ENCODE measurements at places on chromosomes 7 and 10. TPM values are rescaled to one million over a fixed set of nuclear protein-coding genes. Genes with fewer than 3 reads are reported as not detected.

GRCh38 chr10:22765660-22766547, 51.5 kb upstream of the PIP4K2A start:
- no peaks in the 10 kb centered on the region for H3K27me3 ChIP-seq
- H3K4me3 ChIP-seq = no peak overlapping the region
- DNase-seq = no peak
- H3K36me3 ChIP-seq = no peaks in the 10 kb centered on the region
- H3K27ac ChIP-seq = no peak overlapping the region
- H3K4me1 ChIP-seq = peaks cover 6% of the 10 kb centered on the region

- H3K27me3 ChIP-seq = no peaks in the 10 kb centered on the region
- no peaks in the 10 kb centered on the region for H3K4me1 ChIP-seq
- DNase-seq = no peak
- H3K27ac ChIP-seq = no peak overlapping the region
Measured at GRCh38 chr7:52009181-52009580, 692.6 kb upstream of the COBL start.

- H3K36me3 ChIP-seq = no peaks in the 10 kb centered on the region
- no peak overlapping the region for H3K27ac ChIP-seq
- no peaks in the 10 kb centered on the region for H3K27me3 ChIP-seq
- no peak for DNase-seq
- H3K4me1 ChIP-seq = no peaks in the 10 kb centered on the region
- no peak overlapping the region for H3K4me3 ChIP-seq
Measured at GRCh38 chr7:35701287-35701900, 6.5 kb upstream of the HERPUD2 start.

GNAT3 gene
- polyA plus RNA-seq = not detected

DNA sequence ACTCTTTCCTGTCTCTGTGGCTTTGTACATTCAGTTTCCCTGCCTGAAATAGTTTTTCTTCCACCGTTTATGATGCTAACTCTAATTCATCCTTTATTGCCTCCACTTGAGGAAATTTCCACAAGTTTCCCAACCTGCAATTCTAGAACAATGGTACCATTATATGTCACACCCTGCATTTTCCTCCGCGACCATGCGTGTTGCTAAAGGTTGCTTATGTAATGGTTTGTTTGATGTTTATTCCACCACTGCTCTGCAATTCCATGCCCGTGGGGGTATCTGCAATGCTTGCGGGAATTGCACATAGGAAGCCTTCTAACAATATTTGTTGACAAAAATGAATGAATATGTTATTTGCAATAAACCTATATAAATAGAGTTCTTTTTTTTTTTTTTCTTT, 69.5 kb upstream of the ST8SIA6 start:
- no peak overlapping the region for H3K4me3 ChIP-seq
- no peaks in the 10 kb centered on the region for H3K4me1 ChIP-seq
- no peak for DNase-seq
- H3K27ac ChIP-seq = no peak overlapping the region
- H3K36me3 ChIP-seq = no peaks in the 10 kb centered on the region

GRCh38 chr10:96548589-96548988, 34.9 kb upstream of the TLL2 start:
- H3K4me3 ChIP-seq = no peak overlapping the region
- no peaks in the 10 kb centered on the region for H3K27me3 ChIP-seq
- H3K27ac ChIP-seq = no peak overlapping the region
- DNase-seq = peak; percentile 49
- no peaks in the 10 kb centered on the region for H3K36me3 ChIP-seq
- no peaks in the 10 kb centered on the region for H3K4me1 ChIP-seq

GRCh38 chr7:120273476-120273975, 551 bp downstream of the KCND2 start:
- peak overlapping the region; percentile 31 for H3K4me3 ChIP-seq
- no peaks in the 10 kb centered on the region for H3K27me3 ChIP-seq
- H3K36me3 ChIP-seq = no peaks in the 10 kb centered on the region
- no peaks in the 10 kb centered on the region for H3K4me1 ChIP-seq

GRCh38 chr7:71488308-71488707, 356.4 kb downstream of the GALNT17 start:
- H3K27me3 ChIP-seq = no peaks in the 10 kb centered on the region
- no peaks in the 10 kb centered on the region for H3K4me1 ChIP-seq
- no peaks in the 10 kb centered on the region for H3K36me3 ChIP-seq
- no peak overlapping the region for H3K4me3 ChIP-seq

RPA3 gene
- 16.0 TPM for polyA plus RNA-seq

DNA sequence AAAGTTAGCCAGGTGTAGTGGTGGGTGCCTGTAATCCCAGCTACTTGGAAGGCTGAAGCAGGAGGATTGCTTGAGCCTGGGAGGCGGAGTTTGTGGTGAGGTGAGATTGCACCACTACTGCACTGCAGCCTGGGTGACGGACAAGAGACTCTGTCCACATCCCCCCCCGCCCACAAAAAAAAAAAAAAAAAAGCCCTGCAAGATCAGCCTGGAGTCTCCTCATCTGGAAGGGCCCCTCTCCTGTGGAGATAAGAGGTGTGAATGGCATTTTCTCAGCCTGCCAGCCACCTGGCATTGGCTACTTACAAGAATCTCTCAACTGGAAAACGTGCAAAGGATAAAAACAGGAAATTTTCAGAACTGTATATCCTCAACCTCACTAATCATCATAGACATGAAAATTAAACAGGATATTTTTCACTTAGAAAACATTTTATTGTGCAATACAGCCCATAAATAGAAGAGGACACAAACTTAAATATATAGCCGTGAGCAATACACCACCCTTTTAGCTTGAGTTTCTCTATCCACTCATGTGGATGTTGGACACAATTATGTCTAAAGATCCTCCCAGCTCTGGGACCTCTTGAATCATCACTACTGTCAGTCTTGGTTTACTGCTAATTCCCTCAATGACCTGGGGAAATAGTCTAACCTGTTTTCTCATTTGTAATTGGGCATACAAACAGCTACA, 11.3 kb upstream of the TSPAN15 start:
- H3K36me3 ChIP-seq = no peaks in the 10 kb centered on the region
- no peak overlapping the region for H3K4me3 ChIP-seq
- peaks cover 22% of the 10 kb centered on the region for H3K4me1 ChIP-seq
- peak overlapping the region; percentile 74 for H3K27ac ChIP-seq
- no peaks in the 10 kb centered on the region for H3K27me3 ChIP-seq

DNA sequence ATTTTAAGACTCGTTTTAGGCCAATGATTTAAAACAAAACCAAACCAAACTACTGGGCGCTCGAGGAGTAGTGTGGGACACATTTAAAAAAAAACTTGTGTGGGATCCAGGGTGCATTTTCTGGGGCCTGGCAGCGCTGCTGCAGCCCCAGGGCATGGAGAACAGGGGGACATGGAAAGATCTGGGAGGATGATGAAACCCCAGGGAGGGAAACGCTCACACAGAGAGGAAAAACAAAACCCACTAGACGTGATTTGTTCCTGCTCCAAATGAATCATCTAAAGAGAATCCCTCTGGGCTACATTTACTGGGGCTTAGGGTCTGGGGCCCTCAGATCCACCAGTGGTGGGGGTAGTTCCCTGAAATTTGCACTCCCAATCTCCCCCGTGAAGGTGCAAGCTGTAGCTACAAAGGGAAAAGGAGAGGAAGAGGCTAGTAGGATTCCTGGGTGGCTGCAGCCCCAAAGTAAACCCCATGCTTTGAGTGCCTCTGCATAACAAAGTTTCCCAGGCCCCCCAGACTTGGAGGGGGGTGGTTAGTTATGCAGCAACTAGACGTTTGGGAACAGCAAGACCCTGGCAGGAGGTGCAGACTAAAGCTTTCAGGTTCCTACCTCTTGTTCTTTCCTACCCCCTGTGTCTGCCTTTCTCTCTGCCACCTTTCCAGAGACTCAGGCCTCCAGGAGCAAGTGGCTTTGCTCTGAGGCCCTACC, 14.5 kb upstream of the HOXA13 start:
- H3K4me3 ChIP-seq = no peak overlapping the region
- DNase-seq = no peak
- H3K27ac ChIP-seq = no peak overlapping the region
- no peaks in the 10 kb centered on the region for H3K4me1 ChIP-seq
- H3K27me3 ChIP-seq = peaks cover 27% of the 10 kb centered on the region

CRPPA gene
- 0.53 TPM for polyA plus RNA-seq

DNA sequence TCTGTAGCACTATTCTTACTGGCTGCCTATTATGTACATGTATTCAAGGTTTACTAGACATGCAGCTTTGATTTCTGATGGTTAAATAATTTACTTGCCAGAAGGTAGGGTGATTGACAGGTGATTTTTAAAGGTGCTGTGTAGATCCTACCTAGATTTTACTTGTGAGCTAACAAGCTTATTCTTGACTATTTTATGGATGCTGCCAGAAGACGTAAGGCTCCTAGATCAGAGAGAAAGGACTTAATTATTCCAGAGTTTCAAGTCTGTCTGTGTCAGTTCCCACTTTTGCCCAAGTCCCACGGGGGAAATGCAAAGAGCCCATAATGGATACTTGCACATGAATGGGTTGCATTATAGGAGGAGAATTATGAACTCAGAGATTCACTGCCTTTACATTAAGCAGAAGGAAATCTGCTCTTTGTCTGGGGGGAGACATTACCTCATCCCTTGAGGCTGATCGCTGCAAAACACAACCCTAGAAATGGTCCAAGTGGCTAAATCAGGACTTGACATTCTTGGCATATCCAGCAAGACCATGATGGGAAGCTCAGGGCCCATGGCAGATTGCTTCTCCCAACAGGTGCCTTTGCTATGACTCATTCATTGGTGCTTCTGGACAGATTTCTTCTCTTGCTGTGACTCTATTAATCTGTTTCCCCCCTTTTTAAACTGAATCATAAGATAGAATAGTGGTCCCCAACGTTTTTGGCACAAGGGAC, 32.1 kb downstream of the GPR158 start:
- H3K4me3 ChIP-seq = no peak overlapping the region
- no peak for DNase-seq
- peaks cover 7% of the 10 kb centered on the region for H3K4me1 ChIP-seq
- no peaks in the 10 kb centered on the region for H3K36me3 ChIP-seq
- no peak overlapping the region for H3K27ac ChIP-seq
- no peaks in the 10 kb centered on the region for H3K27me3 ChIP-seq

GRCh38 chr7:107152011-107152410, 16.8 kb upstream of the HBP1 start:
- no peaks in the 10 kb centered on the region for H3K4me1 ChIP-seq
- no peak for DNase-seq
- no peaks in the 10 kb centered on the region for H3K36me3 ChIP-seq
- no peaks in the 10 kb centered on the region for H3K27me3 ChIP-seq

- H3K36me3 ChIP-seq = no peaks in the 10 kb centered on the region
- H3K27me3 ChIP-seq = no peaks in the 10 kb centered on the region
- H3K4me3 ChIP-seq = no peak overlapping the region
- H3K27ac ChIP-seq = no peak overlapping the region
- DNase-seq = no peak
Measured at GRCh38 chr7:116097365-116098009, 66.9 kb upstream of the TFEC start.

DNA sequence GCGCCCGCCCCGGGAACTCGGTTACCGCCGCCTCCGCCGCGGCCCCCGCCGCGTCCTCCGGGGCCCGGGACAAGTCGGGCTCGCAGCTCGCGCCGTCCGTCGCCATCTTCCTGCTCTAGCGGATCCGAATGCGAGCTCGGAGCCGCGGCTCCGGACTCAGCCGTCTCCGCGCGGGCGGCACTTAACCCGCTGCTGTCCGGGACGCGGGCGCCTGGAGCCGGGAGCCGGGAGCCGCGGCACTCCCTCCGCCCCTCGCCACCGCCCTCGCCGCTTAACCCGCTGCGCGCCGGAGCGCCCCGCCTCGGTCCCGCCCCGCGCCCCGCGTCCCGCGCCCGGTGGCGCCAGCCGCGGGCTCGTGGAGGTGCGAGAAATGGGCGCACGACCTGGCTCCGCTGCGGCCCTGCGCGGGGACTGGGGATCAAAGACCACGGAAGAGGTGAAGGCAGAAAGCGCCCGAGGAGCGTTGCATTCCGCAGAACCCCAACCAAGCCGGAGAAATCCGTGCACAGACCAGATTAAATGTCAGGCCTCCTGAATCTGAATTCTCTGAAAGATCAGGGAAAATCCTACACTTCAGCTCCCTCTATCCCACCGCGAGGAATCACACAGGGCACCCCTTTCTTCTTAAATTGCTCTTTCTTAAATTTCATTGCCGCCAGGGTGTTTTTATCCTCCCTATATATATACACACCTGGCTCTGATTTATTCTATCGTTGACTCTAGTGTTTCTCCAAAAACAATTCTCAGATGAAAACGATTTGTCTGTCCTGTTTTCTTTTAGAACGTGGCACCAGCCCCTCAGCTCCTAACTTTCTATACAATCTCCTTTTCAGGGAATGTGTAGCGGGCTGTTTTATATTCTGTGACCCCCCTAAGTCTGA, at the start of gene CTTNBP2:
CTTNBP2 (minus strand) TSS at position 132 of the 881 bp plus-strand sequence; CDS start at position 106, 26 bp downstream.
- peaks cover 4% of the 10 kb centered on the region for H3K4me1 ChIP-seq
- H3K36me3 ChIP-seq = no peaks in the 10 kb centered on the region
- peak within 1 kb of the TSS; percentile 76 for H3K27ac ChIP-seq
- peak within 1 kb of the TSS; percentile 92 for H3K4me3 ChIP-seq

GRCh38 chr7:6015917-6016652, 7.0 kb downstream of the AIMP2 start:
- no peak overlapping the region for H3K27ac ChIP-seq
- H3K36me3 ChIP-seq = peaks cover 12% of the 10 kb centered on the region
- H3K4me1 ChIP-seq = no peaks in the 10 kb centered on the region
- H3K4me3 ChIP-seq = no peak overlapping the region
- H3K27me3 ChIP-seq = no peaks in the 10 kb centered on the region

- H3K36me3 ChIP-seq = no peaks in the 10 kb centered on the region
- no peak for DNase-seq
- H3K4me1 ChIP-seq = no peaks in the 10 kb centered on the region
- no peak overlapping the region for H3K27ac ChIP-seq
Measured at GRCh38 chr7:130476297-130477150, 15.4 kb upstream of the MEST start.

PLEKHS1 gene
- 17.2 TPM for polyA plus RNA-seq

RARRES2 gene
- polyA plus RNA-seq = 246 TPM

- H3K27ac ChIP-seq = peak overlapping the region; percentile 84
- peak overlapping the region; percentile 45 for H3K4me3 ChIP-seq
- H3K27me3 ChIP-seq = no peaks in the 10 kb centered on the region
- H3K36me3 ChIP-seq = no peaks in the 10 kb centered on the region
- DNase-seq = peak; percentile 82
Measured at GRCh38 chr7:35036361-35037171, 719 bp downstream of the DPY19L1 start.

RAPGEF5 gene
- 7.5 TPM for polyA plus RNA-seq

EBLN1 gene
- polyA plus RNA-seq = not detected

DNA sequence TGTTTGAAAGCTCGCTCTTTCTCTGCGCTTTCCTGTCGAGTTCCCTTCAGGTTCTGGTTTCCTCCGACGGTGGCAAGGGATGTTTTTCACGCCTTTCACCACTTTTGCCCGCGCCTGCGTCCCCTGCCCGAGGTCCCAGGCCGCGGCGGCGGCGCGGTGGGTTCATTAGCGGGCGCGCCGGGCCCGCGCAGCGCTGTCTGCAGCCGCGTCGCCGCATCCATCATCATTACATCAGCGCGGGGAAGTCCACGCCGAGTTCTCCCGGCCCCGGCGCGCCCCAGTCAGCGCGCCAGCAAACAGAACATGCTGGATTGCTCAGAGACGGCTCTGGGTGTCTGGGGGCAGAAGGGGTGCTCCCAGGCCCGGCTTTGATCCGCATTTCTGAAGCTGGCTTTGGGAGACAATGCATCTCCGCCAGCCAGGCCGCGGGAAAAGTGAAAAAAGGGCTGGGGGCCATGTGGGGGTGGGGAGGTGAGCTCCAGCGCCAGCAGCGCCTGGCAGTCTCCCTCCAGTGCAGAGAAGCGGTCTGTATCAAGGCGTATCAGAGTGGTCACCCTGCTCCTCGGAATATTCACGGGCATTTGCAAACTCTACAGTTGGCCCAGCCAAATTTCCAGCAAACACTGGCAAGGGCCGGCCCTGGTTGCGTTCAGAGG, 8.9 kb downstream of the GLI3 start:
- no peak overlapping the region for H3K27ac ChIP-seq
- H3K36me3 ChIP-seq = no peaks in the 10 kb centered on the region
- H3K4me3 ChIP-seq = peak overlapping the region; percentile 15
- DNase-seq = no peak
- H3K27me3 ChIP-seq = no peaks in the 10 kb centered on the region
- H3K4me1 ChIP-seq = no peaks in the 10 kb centered on the region
